ENCODE measurements at places on chromosomes 6 and 20.

- peak; percentile 86 for DNase-seq
Observed at GRCh38 chr20:46349035-46349741, 40.9 kb upstream of the CDH22 start.

GRCh38 chr6:4459032-4459431 lies 317.2 kb upstream of the CDYL start:
- DNase-seq = no peak

DNA sequence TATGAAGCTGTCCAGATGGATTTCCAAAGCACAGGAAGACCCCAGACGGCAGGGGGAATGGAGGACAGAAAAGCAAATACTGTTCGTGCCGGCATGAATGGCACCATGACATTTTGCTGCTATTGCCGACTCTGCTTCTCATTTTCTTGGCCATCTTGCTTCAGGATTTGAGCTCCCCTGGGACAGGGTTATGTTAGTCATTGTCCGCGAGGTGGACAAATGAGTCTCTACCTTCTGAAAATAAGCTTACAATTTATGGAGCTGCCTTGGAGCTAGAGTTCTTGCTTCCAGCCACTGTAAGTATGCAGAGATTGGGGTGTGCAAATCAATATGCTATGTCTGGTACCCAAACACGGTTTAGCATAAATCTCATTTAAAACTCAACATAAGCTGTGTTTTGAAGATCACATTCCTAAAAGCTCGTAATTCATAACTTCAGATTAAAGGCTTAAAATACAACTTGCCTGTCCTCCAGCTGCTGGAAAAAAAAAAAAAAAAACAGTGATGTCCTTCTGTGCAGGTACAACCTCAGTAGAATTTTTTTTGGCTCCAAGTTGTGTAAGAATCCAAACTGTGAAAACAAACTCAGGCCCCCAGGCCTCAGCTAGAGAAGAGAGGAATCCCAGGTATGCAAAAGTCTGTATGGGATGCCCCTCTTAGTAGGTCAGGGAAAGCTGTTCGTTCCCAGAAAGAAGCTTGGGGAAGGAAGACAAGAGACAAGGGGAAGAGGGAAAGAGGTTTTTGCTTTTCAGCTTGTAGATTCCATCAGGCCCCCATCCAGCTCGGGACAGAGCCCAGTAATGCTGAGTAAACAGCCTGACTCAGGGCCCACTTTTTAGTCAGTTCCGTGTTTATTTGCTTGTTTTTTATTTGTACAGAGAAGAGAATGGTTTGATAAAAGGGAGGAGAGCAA lies 184.2 kb upstream of the FOXA2 start:
- no peak for DNase-seq

- peak; percentile 20 for DNase-seq
Observed at GRCh38 chr6:37058084-37058586, 52.7 kb downstream of the FGD2 start.

GRCh38 chr6:14510038-14510437 lies 392.5 kb downstream of the CD83 start:
- no peak for DNase-seq

DNA sequence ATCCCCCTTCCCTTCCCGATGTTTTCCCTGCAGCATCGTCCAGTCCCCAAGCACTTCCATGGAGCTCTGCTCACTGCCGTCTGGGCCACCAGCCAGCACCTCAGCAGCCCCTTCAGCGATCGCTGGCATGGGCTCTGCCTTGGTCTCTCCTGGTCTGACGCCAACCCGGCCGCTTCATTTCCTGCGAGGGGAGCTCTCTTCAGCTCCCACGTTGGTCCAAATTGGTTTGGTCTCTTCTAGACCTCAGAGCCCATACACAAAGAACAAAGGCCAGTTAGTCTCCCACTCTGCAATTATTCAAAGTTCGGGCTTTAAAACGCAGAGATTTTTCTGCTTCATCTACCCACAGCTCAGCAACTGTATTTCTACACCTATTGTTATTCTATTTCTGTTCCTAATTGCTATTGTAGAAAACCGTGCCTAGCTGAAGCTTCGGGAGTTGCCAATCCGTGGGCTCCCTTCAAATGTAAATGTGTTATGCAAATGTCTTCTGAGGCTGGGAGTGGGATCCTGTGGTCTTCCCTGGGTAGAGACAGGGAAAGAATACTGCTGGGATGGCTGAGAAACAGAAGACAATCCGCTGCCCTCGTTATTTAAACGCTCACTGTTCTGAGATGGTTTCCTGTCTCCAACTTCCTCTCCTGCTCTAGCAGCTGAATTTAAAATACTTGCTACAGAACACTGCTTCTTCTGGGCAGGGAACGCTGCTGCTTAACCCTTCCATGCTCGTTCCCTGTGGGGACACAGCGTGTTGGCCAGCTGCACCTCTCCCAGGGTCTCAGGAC lies 154.2 kb upstream of the QKI start:
- peak; percentile 74 for DNase-seq

GRCh38 chr6:90049295-90049694 lies 155.0 kb downstream of the GJA10 start:
- no peak for DNase-seq

DNA sequence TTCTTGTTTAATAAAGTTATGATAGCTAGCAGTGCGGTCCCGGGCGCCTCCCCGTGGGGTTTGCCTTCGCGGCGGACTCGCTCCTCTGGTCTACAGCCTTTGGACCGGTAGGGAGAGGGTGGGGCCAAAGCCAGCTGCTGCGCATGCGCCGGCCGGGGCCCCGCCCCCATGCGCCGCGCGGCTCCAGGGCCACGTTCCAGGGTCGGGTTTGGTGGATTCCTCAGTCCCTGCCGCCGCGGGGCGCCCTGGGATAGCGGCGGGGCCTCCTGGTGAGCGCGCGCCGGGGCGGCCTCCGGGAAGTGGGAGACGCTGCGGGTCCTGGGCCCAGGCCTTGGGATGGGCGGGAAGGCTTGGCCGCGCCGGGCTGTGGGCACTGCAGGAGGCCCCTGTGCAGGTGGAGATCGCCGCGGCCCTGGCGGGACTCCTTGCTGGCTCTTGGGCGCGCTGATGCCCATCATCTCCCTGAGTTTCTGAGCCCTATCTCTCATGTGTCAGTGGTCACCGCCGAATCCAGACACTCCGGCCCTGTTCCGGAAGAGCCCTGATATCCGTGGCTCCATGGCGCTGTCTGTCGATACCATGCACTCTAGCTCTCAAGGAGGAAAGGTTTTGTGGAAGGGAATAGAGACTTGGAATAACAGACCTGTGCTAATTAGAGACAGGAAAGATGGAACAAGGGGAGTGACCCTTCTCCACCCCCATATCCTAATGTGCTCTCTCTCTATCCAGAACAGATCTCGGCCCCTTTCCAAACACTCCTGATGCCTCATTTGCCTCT lies at the start of gene VARS2:
Gene VARS2 (plus strand): TSS at position 163 of the 778 bp plus-strand sequence. CDS start 599 bp downstream, at position 762.
- peak; percentile 89 for DNase-seq

DNA sequence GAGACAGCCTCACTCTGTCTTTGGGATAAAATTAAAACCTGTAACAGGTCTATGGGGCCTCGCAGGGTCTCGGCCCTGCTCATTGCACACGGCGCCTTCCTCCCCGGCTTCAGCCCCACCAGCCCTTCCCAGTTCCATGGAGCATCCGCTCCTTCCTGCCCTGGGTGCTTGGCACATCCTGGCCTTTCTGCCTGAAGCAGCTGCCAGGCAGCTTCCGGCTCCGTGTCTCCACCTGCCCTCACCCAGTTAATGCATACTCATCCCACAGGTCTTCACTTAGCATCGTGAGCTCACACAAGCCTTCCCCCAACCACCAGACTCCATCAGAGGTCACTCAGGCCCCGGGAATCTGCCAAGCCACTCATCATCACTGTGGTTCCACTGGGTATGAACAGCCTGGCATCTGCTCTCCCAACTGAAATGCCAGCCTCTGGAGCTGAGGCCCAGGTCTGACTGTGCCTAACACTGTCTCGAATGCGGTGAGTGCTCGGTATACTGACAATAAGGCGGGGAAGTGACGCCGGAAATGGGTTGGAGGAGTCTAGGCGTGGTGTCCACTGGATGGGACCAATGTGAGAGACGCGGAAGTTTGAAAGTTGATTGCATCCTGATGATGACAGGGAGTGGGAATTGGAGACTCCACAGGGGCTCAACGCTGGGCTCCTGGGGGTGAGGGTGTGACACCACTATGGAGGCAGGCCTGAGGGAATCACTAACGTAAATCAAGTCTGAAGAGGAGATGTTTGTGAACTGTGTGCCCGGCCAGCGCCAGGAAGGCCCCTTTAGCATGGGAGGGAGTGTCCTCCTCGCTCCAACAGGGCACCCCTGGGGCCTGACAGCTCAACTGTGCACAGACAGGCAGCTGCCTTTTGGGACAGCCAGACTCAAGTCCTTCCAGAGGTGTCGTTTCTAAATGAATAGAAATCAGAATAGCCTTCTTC lies 245.8 kb downstream of the TTLL2 start:
- DNase-seq = no peak

GRCh38 chr20:12318043-12318442 lies 400.4 kb downstream of the BTBD3 start:
- DNase-seq = no peak

DNA sequence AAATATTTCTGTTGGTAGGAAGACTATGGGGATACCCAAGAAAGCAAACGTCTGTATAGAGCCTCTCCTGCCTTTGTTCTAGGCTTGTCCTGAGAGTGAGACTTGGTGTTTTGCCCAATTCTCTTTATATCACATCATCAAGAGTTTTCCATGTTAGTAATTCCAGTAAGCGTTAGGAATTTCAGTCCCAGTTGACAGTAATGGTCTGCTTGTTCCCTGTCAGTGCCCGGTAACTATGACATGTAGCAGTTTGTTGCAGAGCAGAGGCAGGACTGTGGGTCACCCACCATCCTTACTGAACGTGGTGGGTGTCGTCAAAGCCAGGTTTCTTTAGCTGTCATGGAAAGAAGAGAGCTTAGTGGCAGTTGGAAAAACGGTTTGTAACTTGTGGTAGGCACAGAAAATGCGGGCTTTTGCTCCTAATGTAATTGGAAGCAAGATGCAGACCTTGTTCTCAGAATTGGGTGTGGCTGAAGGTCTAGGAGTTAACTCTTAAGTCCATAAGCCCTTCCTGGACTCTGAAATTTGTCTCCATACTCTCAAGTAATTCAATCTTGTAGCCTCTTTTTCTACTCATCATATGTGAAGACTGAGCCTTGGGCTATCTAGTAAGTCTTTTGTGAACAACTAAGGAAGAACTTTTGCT lies 188.8 kb downstream of the TMEM242 start:
- no peak for DNase-seq

DNA sequence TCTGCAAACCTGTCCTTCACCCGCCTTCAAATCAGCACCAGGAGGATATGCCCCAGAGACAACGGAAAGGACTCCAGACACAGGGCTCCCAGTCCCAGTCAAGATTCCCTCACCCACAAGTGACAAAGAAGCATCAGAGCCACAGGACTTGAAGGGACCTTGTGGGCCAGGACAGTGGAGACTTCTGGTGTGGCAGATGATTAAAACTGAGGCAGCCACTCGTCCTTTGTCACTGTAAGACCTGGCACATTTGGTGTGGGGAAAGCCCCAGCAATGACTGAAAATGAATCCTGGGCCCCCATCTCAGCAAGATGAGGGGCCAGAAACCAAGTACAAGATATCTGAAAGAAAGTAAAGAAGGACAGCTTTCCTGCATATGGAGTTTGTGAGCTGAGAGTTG lies 15.6 kb upstream of the GMPR start:
- no peak for DNase-seq

- no peak for DNase-seq
Observed at GRCh38 chr6:100235631-100236030, 229.1 kb downstream of the SIM1 start.

DNA sequence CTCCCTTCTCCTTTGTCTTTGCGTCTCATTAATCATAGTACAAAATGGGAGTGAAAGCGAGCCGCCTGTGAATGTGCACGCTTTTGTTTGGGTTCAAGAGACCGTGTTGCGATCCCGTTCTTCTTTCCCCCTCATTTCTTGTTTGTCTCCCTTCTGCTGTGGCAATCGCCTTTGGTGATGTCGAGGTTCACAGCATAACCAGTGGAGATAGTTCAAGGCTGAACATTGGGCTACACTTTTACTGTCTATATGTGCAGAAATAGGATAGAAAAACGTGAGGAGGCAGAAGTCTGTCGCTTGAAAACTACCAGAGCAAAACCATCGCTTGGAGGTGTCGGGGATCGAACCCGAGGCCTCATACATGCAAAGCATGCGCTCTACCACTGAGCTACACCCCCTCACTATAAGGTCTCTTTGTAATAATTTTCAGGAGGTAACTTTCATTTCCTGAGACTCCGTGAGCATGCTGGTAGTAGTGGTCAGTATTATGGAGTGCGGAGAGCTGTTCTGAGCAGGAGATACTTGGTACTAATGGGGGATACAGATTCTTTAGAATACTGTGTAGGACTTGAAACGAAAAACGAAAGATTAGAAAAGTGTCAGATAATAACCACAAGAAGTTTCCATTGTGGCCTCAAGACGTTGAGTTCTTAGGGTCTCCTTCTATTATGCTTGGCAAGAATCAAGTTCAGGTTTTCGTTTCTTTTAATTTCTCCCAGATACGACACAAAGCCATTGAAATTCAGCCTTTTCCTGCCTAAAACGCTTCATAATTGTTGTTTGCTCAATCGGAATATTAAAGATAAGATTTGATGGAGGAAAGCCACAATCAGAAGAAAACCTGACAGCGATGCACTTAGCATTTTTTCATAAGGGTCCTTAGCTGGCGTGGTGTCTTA lies 106.6 kb downstream of the TRIM27 start:
- no peak for DNase-seq

- DNase-seq = no peak
Observed at GRCh38 chr20:21714297-21715192, 9.1 kb downstream of the PAX1 start.

GRCh38 chr6:157877573-157878438 lies 54.8 kb downstream of the SNX9 start:
- DNase-seq = no peak

DNA sequence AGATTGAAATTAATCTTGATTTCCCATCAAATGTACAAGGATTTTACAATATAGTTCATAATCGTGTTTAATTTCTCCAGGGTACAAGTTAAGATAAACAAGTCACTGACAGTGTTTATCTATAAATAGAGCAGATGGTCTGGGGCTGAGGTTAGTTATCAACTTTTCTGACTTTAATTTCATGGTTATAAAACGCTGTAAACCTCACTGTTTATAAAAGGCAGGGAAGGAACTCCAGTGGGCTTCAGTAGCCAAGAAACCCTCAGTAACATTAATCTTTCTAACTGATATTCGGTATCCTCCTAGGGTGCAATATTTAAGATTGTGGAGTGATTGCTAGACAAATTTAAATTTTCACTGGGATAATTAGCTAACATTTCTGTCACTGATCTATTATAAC lies 68.6 kb downstream of the GFRAL start:
- no peak for DNase-seq

GRCh38 chr20:51154708-51155690 lies 132.1 kb upstream of the KCNG1 start:
- no peak for DNase-seq

- DNase-seq = peak; percentile 74
Observed at GRCh38 chr6:41488433-41489119, 57.6 kb upstream of the FOXP4 start.

DNA sequence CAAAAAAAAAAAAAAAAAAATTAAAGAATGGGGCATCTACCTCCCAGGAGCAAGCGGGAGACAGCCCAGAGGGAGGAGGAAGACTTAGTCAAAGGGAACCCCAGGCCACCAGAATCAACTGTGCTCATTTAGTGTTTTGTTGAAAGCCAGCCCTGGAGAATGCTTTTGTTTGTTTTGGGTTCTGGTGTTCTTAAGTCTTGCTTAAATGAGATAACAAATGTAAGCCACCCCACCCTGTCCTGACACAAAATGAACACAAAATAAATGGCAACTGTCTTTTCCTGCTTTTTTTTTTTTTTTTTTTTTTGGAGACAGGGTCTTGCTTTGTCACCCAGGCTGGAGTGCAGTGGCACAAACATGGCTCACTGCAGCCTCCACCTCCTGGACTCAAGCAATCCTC lies 165.0 kb upstream of the JARID2 start:
- no peak for DNase-seq

GRCh38 chr20:53322651-53323050 lies 271.0 kb downstream of the ZNF217 start:
- DNase-seq = no peak

Data from right cardiac atrium (tissue), 5 donors.